ENCODE measurements at places on chromosomes 4 and X.

- no peak for DNase-seq
- peak overlapping the region; percentile 14 for H3K27ac ChIP-seq
- peaks cover 32% of the 10 kb centered on the region for H3K4me1 ChIP-seq
- no peak overlapping the region for H3K4me3 ChIP-seq
- peaks cover 2% of the 10 kb centered on the region for H3K36me3 ChIP-seq
Observed at GRCh38 chr4:25799522-25799921, 63.3 kb downstream of the SEL1L3 start.

GRCh38 chr4:110289601-110290100, 91.2 kb upstream of the ELOVL6 start:
- H3K4me3 ChIP-seq = no peak overlapping the region
- H3K4me1 ChIP-seq = peaks cover 4% of the 10 kb centered on the region
- peak overlapping the region; percentile 12 for H3K27ac ChIP-seq
- no peak for DNase-seq

GRCh38 chr4:121741751-121742150, 23.2 kb downstream of the SMIM43 start:
- no peak overlapping the region for H3K4me3 ChIP-seq
- H3K27ac ChIP-seq = no peak overlapping the region
- no peaks in the 10 kb centered on the region for H3K36me3 ChIP-seq
- DNase-seq = no peak
- no peaks in the 10 kb centered on the region for H3K27me3 ChIP-seq

GRCh38 chr4:77003400-77003799, 53.8 kb downstream of the SEPTIN11 start:
- no peaks in the 10 kb centered on the region for H3K27me3 ChIP-seq
- H3K4me1 ChIP-seq = peaks cover 87% of the 10 kb centered on the region
- H3K27ac ChIP-seq = no peak overlapping the region
- no peak for DNase-seq

GRCh38 chrX:131704136-131704695, 160.3 kb downstream of the OR13H1 start:
- H3K4me3 ChIP-seq = no peak overlapping the region
- no peaks in the 10 kb centered on the region for H3K27me3 ChIP-seq
- peak overlapping the region; percentile 90 for H3K27ac ChIP-seq
- no peak for DNase-seq

GRCh38 chrX:17706676-17707075, 30.6 kb upstream of the SCML1 start:
- no peak overlapping the region for H3K4me3 ChIP-seq
- H3K27me3 ChIP-seq = no peaks in the 10 kb centered on the region
- no peak overlapping the region for H3K27ac ChIP-seq

DNA sequence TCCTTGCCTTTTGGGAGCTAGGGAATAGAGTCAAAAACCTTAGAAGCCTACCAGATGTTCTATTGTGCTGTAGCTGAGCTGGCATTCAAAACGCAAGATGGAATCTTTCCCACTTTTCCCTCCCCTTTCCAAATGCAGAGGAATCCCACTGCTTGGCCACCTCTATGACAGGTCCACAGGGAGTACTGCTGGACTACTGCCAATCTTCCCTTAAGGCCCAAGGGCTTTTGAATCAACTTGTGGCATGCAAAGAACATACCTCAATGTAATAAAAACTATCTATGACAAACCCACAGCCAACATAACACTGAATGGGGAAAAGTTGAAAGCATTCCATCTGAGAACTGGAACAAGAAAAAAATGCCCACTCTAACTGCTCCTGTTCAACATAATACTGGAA, 139.2 kb upstream of the AGTR2 start:
- no peaks in the 10 kb centered on the region for H3K27me3 ChIP-seq
- H3K36me3 ChIP-seq = no peaks in the 10 kb centered on the region
- no peaks in the 10 kb centered on the region for H3K4me1 ChIP-seq

- H3K4me1 ChIP-seq = no peaks in the 10 kb centered on the region
- no peaks in the 10 kb centered on the region for H3K36me3 ChIP-seq
- no peak for DNase-seq
- no peak overlapping the region for H3K4me3 ChIP-seq
- H3K27ac ChIP-seq = no peak overlapping the region
- H3K27me3 ChIP-seq = peaks cover 12% of the 10 kb centered on the region
Observed at GRCh38 chr4:14309431-14309830, 681.9 kb upstream of the BOD1L1 start.

DNA sequence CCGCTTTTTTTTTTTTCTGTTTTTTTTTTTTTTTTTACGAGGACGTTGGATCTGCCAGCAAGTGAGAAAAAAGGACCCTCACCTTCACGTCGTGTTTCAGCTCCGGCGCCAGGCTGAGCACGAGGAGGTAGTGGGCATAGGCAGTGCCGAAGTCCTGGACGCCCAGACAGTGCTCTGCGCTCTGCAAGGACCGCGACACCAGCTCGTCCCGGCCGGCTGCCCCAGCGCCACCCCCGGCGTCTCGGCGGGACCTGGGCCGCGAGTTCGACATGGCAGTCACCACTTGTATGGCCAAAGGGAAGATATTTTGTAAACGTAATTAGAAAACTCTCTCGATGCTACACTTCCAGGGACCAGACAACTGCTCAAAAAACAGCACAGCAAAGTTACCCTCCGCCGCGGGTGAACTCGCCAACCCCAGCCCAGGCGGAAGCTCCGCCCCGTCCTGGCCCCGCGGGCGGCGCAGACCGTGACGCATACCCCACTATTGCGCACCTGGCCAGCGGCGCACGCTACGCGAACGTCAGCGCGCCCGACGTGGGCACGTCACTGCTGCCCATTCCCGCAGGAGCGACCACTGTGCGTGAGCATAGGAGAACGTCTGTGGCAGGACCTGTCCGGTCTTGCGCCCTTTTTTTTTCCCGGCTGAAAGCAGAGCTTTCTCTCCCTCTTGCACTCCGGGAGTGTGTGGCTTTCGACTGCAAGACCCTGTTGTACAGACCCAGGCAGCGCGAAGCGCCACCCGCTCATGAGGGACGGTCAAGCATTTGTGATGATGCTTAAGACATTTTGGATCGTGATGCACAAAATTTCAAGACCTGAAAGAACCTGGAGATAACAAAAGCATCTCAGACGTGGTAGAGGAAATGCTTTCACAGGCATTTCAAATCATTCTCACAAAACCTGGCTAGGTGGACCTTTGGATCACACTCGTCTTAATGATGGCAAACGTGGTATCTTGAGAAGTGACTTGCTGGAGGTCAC, at the start of gene PRMT9:
TSS of gene PRMT9 (minus strand) at position 447 of the 984 bp plus-strand sequence. CDS start at position 271, 176 bp downstream.
- peak within 1 kb of the TSS; percentile 94 for H3K27ac ChIP-seq
- H3K4me3 ChIP-seq = peak within 1 kb of the TSS; percentile 92
- H3K27me3 ChIP-seq = peaks cover 11% of the 10 kb centered on the region
- H3K36me3 ChIP-seq = peaks cover 7% of the 10 kb centered on the region
- DNase-seq = peak; percentile 82
